Iris pigment epithelial cell (primary cell): ENCODE measurements at places on chromosomes 1 and 21.

GRCh38 chr1:247111700-247112478 lies 7.7 kb upstream of the ZNF669 start:
- DNase-seq, result peak; percentile 25

GRCh38 chr1:11295905-11296304 lies 22.9 kb downstream of the UBIAD1 start:
- DNase-seq, result no peak

GRCh38 chr1:208117409-208117808 lies 126.8 kb downstream of the PLXNA2 start:
- no peak for DNase-seq

GRCh38 chr1:43319288-43319687 lies 18.3 kb upstream of the MPL start:
- DNase-seq, result no peak

GRCh38 chr1:153291514-153291913 lies 21.2 kb downstream of the PGLYRP3 start:
- DNase-seq, result no peak

- DNase-seq, result peak; percentile 66
Observed at GRCh38 chr21:36769051-36769839, 70.3 kb downstream of the SIM2 start.

DNA sequence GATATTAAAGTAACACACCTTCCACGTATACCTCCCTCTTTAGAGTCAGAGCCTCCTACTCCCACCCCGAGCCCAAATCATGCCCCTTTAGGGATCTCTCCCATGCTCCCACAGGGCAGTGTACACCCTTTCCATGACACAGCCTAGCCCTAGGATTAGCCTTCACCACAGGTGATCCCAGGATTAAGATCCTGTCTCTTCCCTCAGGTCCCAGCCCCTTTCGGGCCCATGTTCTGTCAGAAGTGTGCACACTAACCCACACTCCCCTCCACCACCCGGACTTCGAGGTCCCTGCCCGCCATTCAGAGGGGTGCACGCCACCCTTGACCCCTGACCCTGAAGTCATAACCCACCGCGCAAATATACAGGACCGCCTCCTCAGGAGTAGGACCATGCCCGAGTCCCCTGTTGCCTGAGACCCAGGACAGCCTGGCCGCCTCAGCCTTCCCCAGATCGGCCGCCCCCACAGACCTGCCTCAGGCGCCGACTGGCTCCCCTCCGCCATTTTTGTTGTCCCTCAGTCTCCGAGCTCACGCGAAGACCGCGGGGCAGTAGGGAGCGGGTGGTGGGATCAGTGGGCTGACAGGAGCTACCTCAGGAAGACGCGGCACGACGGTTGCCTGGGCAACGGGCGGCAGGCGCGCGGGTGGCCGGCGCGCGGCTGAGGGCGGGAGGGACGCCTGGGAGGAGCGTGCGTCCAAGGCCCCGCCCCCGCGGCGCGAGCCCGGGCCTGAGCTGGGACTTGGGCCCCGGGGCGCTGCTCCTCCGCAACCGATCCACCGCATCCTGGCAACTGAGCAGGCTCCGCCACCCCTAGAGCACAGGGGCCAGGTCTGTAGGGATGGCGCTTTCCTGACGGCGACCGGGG lies at the start of gene AGBL4:
AGBL4 (minus strand) TSS at position 663 of the 868 bp plus-strand sequence.
- DNase-seq, result peak; percentile 3

DNA sequence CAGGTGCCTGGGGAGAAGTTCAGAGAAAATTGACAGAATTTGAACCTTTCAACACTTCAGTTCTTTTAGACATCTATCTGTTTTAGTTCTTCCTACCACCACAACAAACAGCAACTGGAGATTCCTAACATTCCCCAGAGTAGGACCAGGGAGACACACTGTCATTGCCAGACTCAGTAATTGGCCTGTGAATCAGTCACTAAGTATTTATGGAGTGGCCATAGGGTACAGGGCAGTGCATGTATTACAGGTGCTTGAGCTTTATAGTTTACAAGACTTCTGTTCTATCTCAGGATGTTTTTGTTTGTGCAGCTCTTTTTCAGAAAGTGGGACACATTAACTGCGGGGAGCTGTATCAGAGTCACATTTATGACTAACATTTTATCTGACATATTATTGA lies 1.7 kb downstream of the CDC14A start:
- DNase-seq, result no peak

- no peak for DNase-seq
Observed at GRCh38 chr1:153292185-153292584, 20.6 kb downstream of the PGLYRP3 start.

DNA sequence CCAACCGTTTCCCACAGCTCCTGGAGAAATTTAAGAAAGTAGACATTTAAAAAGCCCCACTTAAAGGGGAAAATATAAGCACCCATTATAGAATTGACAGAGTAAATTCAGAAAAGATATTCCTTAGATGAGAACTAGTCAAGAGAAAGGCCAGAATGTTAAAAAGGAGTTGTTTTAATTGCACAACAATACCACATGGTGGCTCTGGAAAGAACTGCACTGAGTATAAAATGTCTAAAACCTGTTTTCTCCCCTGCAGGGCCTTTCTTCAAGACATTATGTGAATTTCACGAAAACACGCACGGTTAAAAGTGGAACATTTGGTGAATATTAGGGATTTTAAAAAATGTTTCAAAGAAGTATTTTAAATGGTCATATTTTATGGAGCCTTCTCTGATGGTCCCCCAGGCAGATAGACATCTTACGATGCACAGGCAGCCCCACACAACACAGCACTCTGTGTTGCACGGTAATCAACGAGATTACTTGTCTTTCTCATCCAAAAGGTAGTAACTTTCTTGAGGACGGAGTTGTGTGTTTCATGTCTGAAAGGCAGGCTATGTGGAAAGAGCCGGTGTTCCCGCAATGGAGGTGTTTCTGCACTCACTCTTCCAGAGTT lies 101.9 kb downstream of the PRRX1 start:
- DNase-seq, result peak; percentile 57
